ENCODE measurements at places on chromosomes 7 and 10.
A peak's percentile ranks its signal among the peaks of the same experiment; 100 is the strongest.

- no peak for DNase-seq
Measured at GRCh38 chr10:34664706-34665105, 150.4 kb downstream of the PARD3 start.

- no peak for DNase-seq
Measured at GRCh38 chr10:6823770-6824169, 243.7 kb upstream of the PRKCQ start.

- DNase-seq = no peak
Measured at GRCh38 chr10:70054902-70055301, 2.3 kb downstream of the MACROH2A2 start.

DNA sequence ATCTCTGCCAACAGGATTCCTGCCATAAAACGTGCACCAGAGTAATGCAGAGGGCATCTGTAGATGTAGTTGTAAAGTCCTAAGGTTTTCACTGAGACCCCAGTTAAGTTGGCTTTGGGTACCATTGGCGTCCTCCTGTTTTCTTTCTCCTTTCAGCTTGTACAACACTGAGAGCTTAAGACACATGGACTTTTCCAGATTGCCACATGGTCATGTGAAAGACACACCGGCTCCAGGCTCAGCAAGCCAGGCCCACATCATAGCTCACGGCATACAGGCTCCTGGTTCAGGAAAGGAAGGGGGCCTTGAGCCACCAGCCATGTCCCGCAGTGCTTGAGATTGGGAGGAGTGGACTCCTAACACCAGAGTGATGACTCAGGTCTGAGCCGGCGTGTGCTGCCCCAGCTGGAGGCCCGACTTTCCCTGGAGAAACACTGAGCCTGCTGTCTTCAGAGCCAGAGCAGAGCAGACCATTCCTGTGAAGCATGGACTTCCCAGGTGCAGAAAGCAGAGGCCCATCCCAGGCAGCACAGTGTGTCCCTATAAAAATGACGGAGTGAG lies 252.7 kb downstream of the PRPF18 start:
- no peak for DNase-seq

DNA sequence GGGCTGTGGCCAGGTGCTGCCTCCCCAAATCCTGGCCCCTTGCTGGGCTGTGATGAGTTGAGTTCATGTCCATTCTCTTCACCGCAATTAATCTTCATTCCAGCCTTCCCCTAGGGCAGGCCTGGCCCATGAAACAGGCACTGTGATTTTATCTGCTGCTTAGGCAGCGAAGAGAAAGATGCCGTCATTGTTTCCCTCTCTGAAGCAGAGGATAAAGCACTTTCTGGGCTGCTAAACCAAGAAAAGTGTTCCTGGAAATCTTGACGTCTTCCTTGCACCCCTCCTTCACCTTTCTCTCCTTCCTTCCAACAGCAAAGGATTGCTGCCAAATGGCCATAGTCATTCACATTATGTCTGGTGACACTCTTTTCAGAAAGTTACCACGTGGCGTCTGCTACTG lies 265.9 kb downstream of the ZEB1 start:
- DNase-seq = no peak

GRCh38 chr10:77359950-77360520 lies 277.6 kb downstream of the KCNMA1 start:
- DNase-seq = no peak

DNA sequence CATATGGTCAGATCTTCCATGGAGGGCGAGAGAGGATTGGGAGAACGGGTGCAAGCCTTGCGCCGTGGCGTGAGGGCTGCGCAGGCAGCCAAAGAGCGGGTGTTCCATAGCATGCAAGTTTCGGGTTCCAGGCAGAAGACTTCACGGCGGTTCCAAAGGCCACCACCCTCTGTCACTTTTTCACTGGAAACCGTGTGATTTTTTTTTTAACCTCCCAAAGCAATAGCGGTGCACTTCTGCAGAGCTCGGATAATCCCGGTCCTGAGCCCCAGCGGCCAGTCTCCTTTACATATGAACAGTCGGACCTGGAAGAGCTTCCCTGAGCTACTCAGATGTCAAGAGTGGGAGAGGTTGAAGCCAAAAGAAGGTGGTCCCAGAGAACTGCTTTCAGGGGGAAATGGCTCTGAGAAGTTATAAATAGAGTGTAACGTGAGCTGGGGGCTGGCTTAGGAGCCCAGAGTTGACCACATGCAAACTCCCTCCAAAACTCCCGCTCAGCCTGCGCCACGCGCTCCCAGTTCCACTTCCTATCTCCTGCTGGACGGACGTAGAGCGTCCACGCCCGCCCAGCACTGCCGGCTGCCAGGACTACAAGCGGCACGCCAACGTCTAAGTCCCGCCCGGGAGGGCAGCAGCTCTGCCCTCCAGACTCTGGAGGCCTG lies at the start of gene MEOX2:
Gene MEOX2, minus strand, starts transcription at position 389 of the 662 bp plus-strand sequence. Its CDS starts 281 bp downstream, at position 108.
- no peak for DNase-seq

DNA sequence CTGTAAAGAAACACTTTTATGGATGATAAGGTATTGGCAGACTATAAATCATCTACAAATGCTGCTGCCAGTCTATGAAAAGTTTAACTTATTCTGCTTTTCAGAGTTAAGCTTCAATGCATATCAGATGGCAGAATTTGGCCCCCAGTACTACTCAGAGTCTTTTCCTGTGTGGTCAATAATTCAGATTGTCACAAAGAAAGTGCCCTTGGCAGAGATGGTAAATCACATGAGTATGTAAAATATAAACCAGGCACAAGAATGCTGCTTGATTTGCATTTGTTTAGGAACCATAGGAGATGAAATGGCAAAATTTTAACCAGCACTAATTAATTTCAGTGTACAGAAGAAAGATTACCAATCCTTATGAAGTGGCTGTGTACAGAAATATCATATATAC lies 818.3 kb upstream of the POT1 start:
- DNase-seq = no peak

DNA sequence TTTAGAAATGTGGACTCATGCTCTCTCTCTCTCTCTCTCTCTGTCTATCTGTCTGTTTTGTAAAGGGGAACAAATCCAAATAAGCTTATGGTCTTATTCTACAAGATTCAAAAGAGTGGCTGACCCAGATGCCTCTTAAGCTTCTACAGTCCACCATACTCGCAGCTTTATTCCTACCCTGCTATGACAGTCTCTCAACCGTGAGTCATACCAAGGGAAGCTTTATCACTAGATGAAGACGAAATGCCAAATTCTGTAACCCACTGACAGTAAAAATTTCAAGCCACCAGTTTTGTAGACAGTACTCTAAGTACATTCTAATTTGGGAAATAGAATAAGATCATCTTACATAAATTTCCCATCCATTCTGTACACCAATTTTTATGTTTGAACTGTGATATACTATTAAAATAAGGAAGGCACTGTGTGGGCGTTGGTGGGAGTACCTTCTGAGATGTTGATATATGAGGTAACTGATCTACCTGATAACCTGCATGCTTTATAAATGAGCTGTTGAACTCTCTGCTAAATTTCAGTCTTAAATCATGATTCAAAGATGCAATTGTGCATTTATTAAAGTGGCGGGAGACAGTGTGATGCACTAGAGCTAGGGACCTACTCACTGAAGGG lies 153.2 kb downstream of the KLF6 start:
- DNase-seq = no peak

DNA sequence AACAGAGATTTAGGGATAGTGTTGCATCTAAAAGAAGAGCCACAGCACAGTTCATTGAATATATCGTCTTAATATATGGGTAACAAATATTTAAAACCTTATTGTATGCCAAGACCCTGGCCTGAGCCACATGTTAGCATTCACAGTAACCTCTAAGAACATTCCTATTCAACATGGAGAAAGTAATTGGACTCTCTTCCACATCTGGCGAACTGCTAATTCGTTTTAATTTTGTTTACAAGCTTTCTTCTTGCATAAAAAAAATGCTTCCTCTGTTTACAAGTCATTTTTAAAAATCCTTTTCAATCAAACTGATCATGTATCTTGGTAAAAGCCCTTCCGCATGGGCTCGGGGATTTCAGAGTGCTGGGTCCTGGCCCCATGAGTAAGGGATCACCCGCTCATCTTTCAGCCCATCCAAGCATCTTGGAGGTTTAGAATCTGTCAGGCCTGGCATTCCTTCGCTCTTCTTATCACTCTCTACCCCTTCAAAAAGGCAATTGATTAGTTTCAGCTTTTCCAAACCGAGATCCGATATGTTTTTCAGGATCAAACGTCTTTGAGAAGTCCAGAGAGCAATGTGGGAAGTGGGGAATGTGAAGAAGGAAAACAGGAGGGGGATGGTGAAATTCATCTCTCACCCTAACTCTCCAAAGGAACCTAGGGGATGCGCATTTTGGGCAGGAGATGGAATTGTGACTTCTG lies 7.3 kb downstream of the TWIST1 start:
- DNase-seq = no peak

DNA sequence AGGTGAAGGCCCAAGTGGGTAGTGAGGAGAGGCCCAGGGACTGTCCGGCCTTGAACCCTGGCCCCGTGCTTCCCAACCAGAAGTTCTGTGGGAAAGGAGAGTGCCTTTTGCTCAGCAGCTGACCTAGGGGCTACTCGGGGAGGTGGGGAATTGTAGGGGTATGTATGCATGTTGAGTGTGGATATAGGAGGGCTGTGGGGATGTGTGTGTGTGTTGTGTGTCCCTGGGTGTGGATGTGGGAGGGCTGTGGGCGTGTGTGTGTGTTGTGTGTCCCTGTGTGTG lies 12.2 kb downstream of the EPHB6 start:
- no peak for DNase-seq

GRCh38 chr7:19984231-19984632 lies 210.8 kb upstream of the TMEM196 start:
- DNase-seq = no peak

GRCh38 chr10:112817981-112818777 lies 131.9 kb upstream of the TCF7L2 start:
- no peak for DNase-seq

DNA sequence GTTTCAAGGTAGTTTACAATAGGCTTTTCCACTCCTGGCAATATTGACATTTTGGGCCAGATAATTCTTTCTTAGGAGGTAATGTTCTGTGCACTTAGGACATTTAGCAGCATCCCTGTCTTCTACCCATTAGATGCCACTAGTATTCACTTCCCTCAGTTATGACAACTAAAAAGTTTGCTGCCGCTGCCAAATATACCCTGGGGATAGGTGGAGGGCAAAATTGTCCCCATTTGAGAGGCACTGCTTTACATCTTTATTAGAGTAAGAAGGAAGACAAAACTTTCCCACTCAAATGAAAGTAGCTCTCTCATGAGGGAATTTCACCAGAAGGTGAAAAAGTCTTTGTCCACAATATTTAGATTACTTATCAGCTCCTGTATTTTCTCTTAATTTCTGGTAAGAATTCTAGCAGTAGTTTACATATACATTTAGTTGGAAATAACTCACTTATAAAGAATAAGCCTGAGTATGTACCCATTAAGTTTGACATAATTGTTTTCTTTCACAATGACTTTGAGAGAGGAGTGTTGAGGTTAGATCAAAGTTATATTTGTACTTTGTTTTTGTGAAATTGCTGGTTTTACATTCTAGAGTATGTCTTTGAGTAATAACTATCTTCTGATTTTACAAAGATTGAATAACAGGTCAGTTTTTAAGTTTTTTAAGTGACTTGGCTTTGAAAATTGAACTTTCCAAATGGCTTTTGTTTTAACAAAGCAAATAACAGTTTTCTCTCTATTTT lies 46.0 kb downstream of the HELLS start:
- no peak for DNase-seq

- no peak for DNase-seq
Measured at GRCh38 chr7:55565681-55566080, 6.6 kb downstream of the VOPP1 start.

GRCh38 chr10:93445097-93445960 lies 36.8 kb downstream of the MYOF start:
- DNase-seq = peak; percentile 73

DNA sequence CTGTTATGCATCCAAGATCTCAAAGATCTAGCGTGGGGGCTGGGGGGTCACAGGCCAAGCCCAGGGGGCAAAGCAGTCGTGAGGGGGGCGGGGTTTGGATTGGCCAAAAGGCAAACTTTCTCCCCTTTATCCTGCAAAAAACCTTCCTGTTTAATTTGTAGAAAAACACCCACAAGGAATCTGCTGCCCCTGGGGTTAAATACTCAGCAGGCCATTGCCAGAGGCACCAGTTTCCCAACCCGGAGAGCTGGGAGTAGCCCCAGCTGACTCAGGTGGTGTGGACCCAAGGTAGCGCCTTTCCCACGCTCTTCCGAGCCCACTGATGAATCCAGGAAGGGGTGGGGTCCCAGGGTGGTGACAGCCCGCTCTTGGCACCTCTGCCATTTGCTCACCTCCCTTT lies 21.4 kb downstream of the KCP start:
- no peak for DNase-seq

DNA sequence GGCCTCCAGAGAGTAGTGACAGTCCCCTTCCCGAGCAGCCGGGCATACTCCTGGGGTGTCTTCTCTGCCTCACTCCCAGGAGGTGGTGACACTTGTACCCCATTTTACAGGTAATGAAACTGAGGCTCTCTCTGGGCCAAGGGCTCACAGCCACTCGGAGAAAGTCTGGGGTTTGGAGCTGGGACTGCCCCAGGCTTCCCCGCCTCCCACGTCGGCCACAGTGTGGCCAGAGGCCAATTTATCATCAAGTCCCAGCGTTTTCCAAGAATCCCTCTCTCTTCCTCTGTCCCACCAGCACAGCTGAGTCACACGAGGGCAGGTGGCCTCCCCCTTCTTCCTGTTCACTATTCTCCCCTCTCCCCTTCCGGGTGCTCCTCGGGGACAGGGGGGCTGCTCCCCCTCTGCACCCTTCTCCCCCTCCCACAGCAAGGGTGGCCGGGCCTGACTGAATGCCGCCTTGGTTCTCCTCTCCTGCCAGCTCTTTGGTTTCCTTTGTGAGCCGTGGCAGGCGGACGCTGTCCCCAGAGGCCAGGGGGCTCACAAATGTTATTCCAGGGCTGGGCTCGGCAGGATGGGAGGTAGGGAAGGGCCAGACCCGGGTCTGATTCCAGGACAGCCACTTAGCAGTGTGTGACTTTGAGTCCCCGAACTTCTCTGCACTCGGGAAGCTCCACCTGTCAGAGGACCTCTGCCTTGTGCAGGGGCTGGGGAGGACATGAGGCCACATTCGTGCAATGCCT lies 17.7 kb downstream of the CLIP2 start:
- no peak for DNase-seq

GRCh38 chr7:8373851-8374250 lies 59.6 kb upstream of the NXPH1 start:
- no peak for DNase-seq

DNA sequence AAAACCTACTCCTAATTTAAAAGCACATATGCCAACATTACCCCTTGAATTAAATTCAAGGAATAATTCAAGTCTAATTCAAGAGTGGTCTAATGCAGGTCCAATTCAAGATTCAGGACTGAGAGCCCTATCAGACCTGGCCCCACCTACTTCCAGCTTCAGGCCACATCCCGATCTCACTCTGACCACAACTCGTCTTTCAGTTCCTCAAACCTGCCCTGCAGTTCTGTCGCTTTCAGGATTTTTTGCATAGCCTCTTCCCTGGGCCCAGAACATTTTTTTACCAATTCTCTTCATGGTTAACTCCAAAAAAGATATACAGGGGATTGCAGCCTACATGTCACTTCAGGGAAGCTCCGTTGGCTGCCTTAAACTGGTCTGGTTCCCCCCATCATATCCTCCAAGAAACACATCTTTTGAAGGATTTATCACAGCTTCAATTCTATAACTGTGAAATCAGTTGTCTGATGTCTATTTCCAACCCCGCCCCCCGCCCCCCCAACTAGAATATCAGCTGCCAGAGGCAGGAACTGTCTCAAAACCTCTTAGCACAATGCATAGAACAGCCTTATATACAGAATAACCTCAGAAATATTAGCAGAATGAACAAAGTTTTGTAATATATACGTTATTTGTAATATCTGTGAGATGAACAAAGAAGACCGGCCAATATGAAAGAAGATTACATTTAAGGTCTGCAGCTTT lies 20.8 kb downstream of the CCDC6 start:
- DNase-seq = no peak
